Chondrocyte (in vitro differentiated cells): ENCODE measurements at places on chromosomes 16 and 17.
A peak's percentile ranks its signal among the peaks of the same experiment; 100 is the strongest.

DNA sequence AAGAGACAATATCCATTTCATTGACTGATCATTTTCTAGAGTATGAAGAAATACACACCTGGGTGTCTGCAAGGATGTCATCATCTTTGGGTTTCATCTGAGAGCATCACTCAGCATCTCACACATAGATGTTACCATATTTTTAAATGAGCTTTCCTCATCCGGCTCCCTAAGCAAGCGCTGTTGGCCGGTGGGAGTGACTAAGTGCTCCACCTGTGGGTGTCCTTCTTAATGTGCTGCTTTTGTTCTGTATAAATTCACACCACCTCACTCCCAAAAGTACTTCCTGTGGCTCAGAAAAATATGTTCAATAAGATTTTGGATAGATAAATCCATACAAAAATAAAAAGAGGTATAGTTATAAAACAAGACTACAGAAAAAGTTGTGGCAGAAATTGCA lies 7.4 kb downstream of the SSTR2 start:
- DNase-seq: no peak

GRCh38 chr17:50356418-50356817 lies 10.5 kb downstream of the XYLT2 start:
- DNase-seq: peak; percentile 93

- no peak for DNase-seq
Measured at GRCh38 chr16:87996962-87997880, 46.0 kb downstream of the BANP start.

DNA sequence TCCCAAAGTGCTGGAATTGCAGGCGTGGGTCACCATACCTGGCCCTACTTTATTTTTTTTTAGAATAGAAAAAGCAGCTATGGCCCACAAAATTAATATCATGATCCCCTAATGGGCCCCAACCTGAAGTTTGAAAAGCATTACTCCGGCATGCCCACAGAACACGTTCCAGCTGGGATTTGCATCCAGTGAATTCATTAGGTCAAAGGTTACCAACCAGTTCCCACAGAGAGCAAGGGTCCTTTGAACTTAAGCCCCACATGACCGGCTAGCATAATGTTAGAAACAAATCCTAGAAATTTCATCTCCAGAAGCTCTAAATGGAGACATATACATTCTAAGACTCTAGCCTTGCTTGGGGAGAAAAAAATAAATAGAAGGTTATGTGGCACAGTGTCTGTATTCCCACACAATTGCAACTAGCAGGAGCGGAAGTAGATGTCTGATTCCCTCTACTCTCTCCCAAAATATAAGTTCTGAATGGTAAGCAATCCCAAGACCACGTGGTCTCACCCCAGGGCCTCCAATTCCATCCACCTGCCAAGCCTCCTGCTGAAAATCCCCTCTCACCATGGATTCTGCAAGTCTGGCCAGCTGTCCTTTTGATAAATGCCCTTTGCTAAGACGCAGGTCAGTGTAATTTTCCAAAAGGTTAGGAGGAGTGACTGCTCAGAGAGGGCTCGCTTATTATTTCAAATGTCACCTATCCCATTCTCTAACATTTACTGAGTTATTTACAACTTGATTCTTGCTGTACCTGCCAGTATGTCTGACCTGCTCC lies 395.8 kb downstream of the NPIPA8 start:
- no peak for DNase-seq

DNA sequence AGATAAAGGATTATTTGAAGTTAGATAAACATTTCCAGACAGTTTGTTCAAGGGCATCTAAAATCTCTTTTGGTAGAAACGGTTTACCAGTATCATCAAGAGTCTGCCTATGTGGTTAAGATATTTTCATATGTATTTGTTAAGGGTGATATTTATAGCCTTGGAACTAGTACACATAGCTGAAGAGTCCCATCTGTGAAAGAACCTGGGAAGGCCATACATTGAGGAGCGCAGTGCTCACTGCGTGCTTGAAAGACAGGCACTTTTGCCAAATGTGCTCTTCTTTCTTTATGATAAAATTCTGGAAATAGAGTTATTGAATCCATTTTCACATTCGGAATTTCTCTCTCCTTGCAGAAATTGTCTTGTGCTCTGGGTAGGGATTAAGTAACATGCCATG lies 7.7 kb downstream of the IGSF6 start:
- DNase-seq: no peak

- no peak for DNase-seq
Measured at GRCh38 chr16:4615384-4616046, 827 bp upstream of the UBALD1 start.

DNA sequence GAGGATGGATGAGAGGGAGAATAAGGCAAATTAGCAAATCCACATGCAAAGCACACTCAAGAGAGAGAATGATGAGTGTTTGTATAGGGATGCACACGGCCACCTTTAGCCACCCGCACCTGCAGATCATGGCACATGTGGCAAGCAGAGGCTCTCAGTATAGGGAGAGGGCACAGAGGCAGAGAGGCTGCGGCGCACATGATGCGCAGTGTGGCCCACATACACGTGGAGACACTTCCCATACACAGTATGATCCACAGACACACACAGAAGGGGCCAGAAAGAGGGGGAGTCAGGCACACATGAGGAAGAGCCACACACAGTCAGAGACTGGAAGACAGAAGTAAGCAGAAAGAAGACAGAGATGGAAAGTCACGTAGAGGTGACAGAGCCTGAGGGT lies 6.5 kb upstream of the CHD3 start:
- no peak for DNase-seq

- no peak for DNase-seq
Measured at GRCh38 chr17:81383504-81384421, 11.5 kb upstream of the BAHCC1 start.

- no peak for DNase-seq
Measured at GRCh38 chr17:49730785-49731434, 23.1 kb upstream of the SLC35B1 start.

GRCh38 chr17:37278247-37278894 lies 97.4 kb upstream of the C17orf78 start:
- no peak for DNase-seq

DNA sequence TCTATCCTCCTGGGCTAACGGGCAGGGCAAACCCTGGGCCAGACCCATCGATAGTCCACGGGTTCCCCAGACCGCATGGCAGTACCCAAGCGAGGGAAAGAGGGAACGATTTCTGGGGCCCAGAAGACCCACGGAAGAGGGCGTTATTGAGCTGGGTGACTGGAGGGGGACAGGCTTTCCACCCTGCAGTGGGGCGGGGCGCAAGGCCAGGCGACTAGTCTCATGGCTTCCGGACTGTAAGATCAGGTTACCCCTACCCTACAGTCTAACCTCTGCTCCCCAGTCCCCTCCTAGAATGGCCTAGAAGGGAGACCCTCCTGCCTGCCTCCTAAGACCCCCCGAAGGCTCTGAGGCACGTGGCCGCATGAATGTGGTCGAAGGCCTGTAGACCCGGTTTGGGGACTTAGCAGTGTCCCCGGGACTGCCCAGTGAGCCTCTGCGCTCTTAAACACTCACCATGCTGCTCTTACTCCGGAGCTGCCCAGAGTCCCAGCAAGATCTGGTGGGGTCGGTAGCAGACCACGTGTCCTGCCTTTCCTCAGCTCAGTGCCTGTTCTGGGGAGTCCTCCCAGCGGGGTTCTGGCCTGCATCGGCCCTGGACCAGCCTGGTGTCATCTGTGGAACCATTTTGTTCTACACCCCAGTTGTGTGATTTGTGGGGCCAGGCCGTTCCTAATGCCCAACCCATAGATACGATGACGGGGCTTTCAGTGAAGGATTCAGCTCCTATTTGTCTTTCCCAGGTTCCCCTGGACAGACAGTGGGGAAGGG lies 13.2 kb upstream of the AURKB start:
- no peak for DNase-seq

- no peak for DNase-seq
Measured at GRCh38 chr17:30236766-30237165, 1.3 kb upstream of the SLC6A4 start.

DNA sequence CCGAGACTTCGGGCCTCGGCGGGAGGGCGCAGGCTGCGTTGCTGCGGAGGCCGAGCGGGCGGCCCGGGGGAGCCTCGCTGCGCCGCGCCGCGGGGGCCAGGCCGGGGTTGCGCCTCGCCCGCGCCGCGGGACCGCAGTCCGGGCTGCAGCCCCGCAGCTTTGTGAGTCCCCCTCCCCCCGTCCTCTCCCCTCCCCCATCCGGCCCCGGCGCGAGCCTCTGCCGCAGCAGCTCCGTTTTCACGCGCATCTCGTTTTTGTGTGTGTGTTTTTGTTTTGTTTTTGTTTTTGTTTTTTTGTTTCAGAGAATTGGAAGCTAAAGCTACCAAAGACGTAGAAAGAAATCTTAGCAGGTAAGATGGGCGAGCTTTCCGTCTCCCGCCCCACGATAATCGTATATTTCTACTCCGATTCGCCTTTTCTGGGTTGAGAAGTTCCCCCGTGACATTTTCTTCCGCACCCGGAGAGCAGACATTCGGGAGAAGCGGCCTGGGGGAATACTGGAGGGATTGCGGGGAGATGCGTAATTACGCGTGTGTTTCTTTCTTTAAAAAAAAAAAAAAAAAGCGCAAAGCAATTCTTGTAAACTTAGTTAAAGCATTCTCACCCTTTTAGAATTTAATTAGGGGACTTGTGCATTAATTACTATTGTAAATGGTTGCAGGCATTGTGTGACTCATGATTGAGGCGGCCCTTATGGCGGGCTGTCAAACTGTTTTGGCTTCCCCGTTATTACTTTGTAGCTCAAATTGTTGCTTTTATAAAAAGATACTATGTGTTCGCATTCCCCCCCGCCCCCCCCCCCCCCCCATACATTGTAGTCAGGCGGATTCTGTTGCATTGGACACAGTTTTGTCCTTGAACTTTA lies 732 bp downstream of the TNRC6A start:
- DNase-seq: no peak

DNA sequence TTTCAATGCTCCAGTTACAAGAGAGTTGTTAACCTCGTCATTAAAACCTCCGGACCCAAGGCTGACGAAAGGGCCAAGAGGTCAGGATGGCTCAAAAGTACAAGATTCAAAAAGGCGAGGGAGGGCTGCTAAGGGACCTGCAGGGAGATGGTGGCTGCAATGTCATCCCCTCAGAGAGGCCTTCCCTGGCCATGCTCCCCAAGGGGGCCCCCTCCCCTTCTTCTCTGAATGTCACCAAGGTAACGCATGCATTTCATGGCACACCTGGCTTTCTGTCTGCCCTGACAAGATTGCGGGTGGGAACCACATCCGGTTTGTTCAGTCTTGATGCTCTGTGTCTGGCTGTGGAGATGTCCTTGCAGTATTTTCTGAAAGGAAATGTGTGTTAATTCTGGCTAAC lies 89.9 kb downstream of the C16orf78 start:
- no peak for DNase-seq

- no peak for DNase-seq
Measured at GRCh38 chr17:79089720-79090442, 15.3 kb downstream of the ENGASE start.

GRCh38 chr16:27152121-27152520 lies 51.2 kb upstream of the KDM8 start:
- no peak for DNase-seq

DNA sequence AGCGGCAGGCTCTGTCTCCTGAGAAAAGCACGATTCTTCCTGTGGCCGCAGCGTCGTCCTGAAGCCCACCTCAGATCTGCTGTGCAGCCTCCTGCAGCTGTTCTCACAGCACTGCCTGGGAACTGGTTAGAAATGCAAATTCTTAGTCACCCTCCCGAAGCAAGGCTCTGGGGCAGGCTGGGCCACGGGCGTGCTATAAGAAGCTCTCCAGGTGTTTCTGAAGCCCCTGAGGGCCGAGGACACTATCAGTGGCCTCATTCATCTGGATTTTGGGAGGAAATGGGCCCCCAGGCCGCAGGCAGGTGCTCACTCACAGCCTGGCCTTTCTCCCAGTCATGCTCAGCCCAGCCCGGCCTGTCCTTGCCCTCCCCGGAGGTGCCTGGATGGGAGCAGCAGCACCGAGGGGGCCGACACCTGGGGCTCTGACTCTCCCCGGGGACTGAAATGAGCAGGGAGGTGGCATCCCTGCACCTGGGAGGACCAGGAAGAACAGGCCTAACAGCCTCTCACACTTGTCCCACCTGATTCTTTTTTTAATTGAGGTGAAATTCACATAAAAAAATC lies 10.4 kb upstream of the NLRC3 start:
- DNase-seq: no peak

GRCh38 chr16:63481060-63481459 lies 1444.8 kb upstream of the CDH8 start:
- DNase-seq: no peak

DNA sequence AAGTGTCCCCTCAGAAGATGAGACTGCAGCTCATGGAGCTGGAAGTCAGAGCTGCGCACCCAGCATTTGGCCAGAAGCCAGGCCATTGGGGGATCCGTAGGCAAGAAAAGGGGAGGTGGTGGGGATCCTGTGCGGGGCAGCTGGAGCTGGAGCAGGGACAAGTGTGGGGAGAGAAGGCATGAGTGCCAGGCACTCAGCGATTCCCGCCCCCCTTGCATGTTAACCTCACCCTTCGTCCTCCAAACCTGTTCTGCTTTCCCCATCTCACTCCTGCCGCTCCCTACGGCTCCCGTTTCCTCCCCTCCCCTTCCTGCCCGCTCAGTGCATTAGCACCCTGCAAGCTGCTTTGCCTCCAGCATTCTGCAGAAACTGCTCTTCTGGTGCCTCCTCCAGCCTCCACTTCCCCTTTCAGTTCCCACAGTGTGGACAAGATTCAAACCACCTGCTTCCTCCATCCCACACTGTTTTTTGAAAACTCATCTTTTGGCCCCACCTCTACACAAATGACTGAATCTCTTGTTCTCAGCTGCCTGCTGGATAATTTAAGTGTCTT lies 5.6 kb downstream of the ALOX15 start:
- no peak for DNase-seq

GRCh38 chr16:12681653-12682052 lies 122.0 kb downstream of the CPPED1 start:
- no peak for DNase-seq

- no peak for DNase-seq
Measured at GRCh38 chr17:32699247-32699646, 177.7 kb downstream of the MYO1D start.

- no peak for DNase-seq
Measured at GRCh38 chr16:24514096-24514495, 25.3 kb upstream of the RBBP6 start.

- DNase-seq: no peak
Measured at GRCh38 chr16:49530427-49530970, 156.9 kb downstream of the C16orf78 start.

DNA sequence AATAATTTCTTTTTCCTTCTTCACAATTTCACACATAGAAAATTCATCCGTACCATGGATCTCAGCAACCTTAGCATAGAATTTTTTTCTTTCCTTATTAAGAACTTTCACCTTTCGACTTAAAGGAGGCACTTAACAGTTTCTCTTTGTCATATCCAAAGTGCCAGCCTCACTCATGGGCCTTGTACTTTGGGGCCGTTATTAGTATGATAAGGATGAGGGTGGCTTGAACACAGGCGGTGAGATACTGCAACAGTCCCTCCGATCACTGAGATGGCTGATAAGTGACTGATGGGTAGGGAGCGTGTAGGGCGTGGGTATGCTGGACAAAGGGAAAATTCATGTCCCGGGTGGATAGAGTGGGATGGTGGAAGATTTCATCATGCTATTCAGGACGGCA lies 85.3 kb downstream of the OR1D5 start:
- DNase-seq: no peak
